Neural crest cell (in vitro differentiated cells): ENCODE measurements at places on chromosomes 4 and X.

GRCh38 chr4:154132406-154132805 lies 343.5 kb upstream of the SFRP2 start:
- no peak for DNase-seq

DNA sequence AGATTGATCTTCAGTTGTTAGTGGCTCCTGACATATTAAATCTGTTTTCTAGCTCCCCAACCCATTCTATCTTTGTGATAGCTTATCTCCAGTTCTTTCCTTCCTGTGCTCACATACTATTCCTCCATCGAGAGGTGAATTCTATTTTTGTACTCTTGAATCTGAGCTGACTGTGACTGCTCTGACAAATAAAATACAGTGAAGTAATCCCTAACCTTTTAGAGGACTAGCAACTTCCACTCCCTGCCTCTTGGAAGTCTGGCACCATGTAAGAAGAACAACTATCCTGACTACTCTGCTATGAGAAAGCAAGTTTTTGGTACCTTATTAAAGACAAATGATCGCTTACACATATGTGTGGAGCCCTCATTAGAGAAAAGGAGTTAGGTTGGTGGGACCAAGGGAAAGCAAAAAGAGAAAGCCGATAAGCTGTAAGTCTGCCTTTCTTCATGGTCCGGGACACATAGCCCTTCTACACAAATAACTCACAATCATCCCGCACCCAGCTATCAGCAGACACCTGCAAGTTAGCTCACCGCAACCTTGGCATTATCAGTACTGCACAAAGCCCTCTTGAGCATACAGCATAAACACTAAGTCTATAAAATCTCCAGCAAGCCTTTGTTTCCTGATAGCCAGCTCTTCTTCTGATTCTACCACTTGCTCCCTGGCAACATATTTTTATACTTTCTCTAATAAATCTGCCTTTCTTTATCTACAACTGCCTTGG lies 13.5 kb upstream of the PPM1K start:
- no peak for DNase-seq

DNA sequence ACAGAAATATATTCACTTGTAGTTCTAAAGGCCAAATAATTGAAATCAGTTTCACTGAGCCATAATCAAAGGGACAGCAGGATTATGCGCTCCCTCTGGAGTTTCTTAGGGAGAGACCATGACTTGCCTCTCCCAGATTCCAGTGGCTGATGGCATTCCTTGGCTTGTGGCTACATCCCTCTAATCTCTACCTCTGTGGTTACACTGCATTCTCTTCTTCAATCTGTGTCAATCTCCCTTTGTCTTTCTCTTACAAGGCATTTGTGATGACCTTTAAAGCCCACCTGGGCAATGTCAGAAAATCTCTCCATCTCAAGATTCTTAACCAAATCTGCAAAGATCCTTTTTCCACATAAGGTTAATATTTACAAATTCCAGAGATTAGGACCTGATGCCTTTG lies 260.2 kb downstream of the UNC5C start:
- DNase-seq = no peak

DNA sequence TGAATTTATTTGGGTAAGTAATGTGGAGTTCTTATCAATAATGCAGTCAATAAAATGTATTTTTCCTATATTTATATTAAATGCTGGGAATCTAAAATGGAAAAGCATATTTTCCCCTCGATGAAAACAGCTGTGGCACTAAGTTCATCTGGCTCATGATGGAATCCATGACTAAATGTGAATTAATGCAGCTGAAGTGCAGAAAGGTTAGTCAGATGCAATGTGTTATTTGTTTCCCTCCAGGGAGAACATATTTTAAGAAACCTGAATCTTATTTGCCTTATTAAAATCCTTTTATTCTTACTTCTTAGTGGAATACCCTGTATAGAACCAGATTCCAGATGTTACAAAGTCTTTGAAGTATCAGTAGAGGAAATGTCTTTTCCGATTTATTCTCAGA lies 247.9 kb downstream of the ARHGAP24 start:
- DNase-seq = no peak

- no peak for DNase-seq
These were observed 113.9 kb downstream of the CEP135 start for GRCh38 chr4:56062526-56063145.
